ENCODE measurements at places on chromosomes 2 and 18. TPM values are rescaled to one million over a fixed set of nuclear protein-coding genes. Genes with fewer than 3 reads are reported as not detected.

HOXD13 gene
- total RNA-seq, result not detected

CD302 gene
- 2.5 TPM for total RNA-seq

ALLC gene
- total RNA-seq, result not detected

CCDC85A gene
- 22.1 TPM for total RNA-seq

DHRS9 gene
- total RNA-seq, result 0.49 TPM

GRB14 gene
- total RNA-seq, result 12.0 TPM

CHRNA1 gene
- not detected for total RNA-seq

KCNJ3 gene
- total RNA-seq, result 12.5 TPM

ANKRD62 gene
- not detected for total RNA-seq

GMPPA gene
- 7.9 TPM for total RNA-seq

SF3B1 gene
- total RNA-seq, result 224 TPM

GULP1 gene
- 64.2 TPM for total RNA-seq

IL1R2 gene
- not detected for total RNA-seq

Data from temporal lobe (tissue), 4 donors.